T-cell (primary cell): ENCODE measurements at places on chromosomes 16 and 17.

- no peak for DNase-seq
These were observed 297.0 kb downstream of the MAP2K6 start for GRCh38 chr17:69711541-69711940.

GRCh38 chr17:1629504-1630310 is 1.1 kb upstream of the SLC43A2 start:
- DNase-seq = peak; percentile 58

DNA sequence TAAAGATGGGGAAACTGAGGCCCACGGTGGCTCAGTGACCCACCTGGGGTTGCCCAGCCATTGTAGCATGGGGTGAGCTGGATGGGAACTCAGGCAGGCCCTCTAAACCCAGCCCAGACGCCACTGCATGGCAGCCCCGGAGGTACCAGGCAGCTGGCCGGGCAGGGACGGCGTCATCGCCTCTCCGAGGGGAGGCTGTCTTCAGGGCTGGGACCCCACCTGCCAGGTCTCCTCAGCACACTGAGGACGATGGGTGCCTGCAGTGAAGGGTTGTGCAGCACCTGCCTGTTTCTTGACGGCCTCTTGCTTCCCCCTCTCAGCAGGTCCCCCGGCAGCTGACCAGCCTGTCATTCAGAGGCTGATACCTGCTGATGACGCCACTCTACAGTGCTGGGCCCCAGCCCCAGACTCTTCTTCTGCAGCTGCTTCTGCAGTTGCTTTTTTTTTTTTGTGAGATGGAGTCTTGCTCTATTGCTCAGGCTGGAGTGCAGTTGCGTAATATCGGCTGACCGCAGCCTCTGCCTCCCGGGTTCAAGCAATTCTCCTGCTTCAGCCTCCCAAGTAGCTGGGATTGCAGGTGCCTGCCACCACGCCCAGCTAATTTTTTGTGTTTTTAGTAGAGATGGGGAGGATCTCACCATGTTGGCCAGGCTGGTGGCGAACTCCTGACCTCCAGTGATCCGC is 24.7 kb downstream of the RNF213 start:
- no peak for DNase-seq

DNA sequence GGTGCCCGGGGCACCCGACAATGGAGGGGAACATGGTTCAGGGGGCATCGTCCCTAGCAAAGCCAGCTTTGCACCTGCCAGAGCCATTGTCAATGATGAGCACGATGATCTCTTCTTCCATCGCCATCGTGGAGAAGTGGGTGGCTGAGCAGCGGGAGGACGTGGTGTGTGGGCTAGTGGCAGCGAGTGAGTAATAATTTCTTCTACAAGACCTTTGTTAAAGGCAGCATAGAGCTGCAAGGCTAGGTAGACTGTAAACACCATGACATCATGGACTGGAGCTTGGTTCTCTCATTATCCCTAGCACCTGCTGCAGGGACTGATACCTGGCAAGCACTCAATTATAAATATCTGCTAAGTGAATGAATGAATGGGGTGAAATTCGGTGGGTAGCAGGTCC is 6.7 kb upstream of the HEATR3 start:
- no peak for DNase-seq

GRCh38 chr17:76570457-76570856 is 15.2 kb downstream of the ST6GALNAC2 start:
- DNase-seq = no peak

DNA sequence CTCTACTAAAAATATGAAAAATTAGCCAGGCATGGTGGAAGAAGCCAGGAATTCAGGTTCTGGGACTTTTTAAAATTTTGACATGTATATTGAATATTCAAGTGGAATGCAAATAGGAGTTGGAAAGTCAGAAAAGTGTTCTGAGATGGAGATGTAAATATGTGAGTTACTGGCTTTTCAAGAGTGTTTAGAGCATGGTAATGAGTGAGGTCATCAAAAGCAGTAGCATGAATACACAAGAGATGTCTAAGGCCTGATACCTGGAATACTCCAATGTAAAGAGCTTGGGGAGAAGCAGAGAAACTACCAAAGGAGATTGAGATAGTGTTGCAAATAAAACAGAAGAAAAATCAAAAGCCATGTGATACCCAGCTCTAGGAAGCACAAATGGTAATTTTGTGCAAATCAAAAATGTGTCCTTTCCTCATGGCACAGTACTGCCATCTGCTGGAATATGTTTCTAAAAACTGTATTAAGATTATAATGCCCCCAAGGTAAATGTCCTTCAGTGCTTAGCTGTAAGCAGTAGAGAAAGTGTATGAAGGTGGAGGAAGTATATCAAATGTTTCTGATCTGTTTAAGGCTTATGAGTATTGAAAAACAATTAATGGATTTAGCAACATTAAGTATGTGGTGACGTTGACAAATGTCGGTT is 908.4 kb downstream of the KCNJ18 start:
- DNase-seq = no peak

DNA sequence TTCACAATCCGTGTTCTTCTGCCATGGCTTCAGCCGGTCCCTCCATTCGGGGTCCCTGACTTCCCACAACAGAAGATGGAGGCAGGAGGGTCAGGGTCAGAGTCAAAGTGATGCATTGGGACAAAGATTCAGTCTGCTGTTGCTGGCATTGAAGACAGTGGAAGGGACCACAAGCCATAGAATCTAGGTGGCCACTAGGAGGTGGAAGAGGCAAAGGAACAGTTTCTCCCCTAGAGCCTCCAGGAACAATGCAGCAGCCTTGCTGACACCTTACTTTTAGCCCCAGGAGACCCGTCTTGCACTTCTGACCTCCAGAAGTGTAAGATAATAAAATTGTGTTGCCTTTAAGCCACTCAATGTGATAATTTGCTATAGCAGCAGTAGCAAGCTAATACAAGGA is 55.9 kb downstream of the MFSD11 start:
- DNase-seq = no peak

DNA sequence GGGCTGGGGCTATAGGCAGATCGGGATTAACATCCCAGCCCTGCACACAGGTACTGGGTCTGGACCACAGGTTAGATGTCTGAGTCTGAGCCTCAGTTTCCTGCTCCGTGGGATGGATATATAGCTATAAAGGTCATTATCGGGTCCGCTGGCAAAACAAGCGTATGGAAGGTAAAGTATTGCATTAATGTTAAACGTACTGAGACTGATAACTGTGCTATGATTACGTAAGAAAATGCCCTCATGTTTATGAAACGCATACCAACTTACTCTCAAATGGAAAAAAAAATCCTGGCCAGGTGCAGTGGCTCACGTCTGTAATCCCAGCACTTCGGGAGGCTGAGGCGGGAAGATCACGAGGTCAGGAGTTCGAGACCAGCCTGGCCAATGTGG is 135.2 kb downstream of the CCDC182 start:
- no peak for DNase-seq

- DNase-seq = no peak
These were observed 1.0 kb upstream of the ANTKMT start for GRCh38 chr16:719815-720446.

- no peak for DNase-seq
These were observed 1.1 kb upstream of the HOXB7 start for GRCh38 chr17:48611681-48612455.

DNA sequence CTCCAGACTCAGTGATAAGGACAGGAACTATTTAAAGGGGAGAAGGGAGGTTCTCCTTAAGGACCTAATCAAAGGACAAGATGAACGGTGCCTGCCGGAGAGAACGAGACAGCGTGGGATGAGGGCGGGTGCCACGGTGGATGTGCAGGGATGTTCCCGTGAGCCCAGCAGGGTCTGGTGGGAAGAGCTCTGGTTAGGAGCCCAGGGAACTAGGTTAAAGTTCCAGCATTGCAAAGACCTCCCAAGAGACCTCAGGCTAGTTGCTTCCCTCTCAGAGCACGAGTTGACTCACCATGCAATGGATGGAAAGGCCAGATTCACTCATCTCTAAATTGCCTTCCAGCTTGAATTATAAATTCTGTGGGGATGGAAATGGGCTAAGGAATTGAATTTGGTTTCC is 14.7 kb downstream of the CCR7 start:
- no peak for DNase-seq

GRCh38 chr16:55623640-55624039 is 32.1 kb upstream of the SLC6A2 start:
- no peak for DNase-seq
